ENCODE measurements at places on chromosomes 1 and 21. TPM values are rescaled to one million over a fixed set of nuclear protein-coding genes. Genes with fewer than 3 reads are reported as not detected.

The TNN gene
- not detected for total RNA-seq

DNA sequence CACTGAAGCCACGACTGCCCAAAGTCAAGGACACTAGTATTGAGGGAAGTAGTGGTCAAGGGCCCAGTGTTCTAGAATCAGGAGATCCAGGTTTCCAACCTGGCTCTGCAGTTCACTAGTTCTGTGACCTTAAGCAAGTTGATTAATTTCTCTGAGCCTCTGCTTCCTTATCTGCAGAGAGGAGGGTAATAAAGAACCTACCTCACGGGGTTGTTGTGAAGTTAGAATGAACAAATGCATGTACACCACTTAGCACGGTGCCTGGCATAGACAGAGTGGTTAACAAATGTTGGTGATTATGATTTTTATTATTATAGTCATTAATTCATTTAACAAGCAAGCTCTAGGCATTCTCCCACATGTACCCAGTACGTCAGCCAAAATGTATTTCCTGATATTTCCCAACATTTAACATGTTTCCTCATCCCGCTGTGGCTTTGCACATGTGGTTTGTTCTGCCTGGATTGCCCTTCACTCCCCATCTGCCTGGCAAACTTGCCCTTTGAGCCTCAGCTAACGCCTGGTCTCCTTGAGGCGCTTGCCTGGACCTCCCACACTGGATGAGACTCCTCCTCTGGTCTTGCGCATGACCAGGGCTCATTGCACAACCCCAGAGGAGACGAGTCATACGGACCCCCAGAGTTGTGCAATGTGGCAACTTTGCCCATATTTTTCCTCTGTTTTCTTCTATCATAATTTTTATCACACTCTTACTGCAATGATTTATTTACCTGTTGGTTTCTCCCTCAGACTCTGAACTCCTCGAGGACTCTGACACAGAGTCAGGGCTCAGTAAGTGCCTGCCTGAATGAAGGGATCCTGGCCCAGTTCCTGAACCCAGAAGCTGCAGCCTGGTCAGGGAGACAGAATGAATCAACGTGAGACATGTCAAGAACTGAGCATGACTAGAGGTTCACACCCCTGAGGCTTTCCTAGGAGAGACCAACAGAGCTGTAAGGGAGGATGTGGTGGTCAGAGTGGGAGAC lies 20.7 kb upstream of the MFSD2A start:
- no peaks in the 10 kb centered on the region for H3K4me1 ChIP-seq
- DNase-seq = no peak
- H3K27me3 ChIP-seq = no peaks in the 10 kb centered on the region
- no peak overlapping the region for H3K27ac ChIP-seq
- H3K36me3 ChIP-seq = no peaks in the 10 kb centered on the region

DNA sequence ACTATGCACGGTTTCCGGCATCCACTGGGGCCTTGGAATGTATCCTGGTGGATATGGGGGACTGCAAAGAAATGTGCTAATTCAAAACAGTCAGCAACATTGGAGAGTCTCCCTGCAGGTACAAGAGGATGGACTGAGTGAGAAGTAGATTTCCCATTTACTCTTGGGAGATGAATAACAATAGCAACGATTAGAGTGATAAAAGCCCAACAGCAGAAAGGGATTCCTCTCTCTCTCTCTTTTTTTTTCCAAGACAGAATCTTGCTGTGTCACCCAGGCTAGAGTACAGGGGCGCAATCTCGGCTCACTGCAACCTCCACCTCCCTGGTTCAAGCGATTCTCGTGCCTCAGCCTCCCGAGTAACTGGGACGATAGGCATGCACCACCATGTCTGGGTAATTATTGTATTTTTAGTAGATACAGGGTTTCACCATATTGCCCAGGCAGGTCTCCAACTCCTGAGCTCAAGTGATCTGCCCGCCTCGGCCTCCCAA lies 5.0 kb upstream of the SHCBP1L start:
- H3K4me3 ChIP-seq = no peak overlapping the region
- H3K4me1 ChIP-seq = no peaks in the 10 kb centered on the region

DNA sequence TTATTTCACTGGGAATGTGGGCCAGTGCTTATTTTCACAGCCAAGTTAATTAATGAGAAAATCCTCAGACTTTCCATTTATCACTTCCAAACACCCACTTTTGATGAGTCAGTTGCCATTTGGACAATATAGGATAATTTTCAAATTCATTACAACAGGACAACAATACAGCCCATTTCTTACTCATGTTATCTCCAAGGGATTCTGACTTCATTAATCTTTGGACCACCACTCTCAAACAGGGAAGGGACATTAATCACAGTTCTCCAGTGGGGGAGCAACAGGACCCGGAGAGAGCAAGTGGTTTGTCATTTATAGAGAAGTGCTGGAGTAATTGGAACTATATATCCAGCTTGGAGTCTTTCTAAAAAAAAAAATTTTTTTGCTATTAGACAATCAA lies 38.7 kb downstream of the JUN start:
- peaks cover 7% of the 10 kb centered on the region for H3K27me3 ChIP-seq
- no peaks in the 10 kb centered on the region for H3K36me3 ChIP-seq
- H3K27ac ChIP-seq = no peak overlapping the region
- no peaks in the 10 kb centered on the region for H3K4me1 ChIP-seq

GRCh38 chr1:213245260-213245910 lies 194.3 kb downstream of the RPS6KC1 start:
- H3K4me1 ChIP-seq = no peaks in the 10 kb centered on the region
- no peak for DNase-seq
- no peaks in the 10 kb centered on the region for H3K27me3 ChIP-seq
- H3K36me3 ChIP-seq = no peaks in the 10 kb centered on the region

The PTBP2 gene
- total RNA-seq = 31.9 TPM

DNA sequence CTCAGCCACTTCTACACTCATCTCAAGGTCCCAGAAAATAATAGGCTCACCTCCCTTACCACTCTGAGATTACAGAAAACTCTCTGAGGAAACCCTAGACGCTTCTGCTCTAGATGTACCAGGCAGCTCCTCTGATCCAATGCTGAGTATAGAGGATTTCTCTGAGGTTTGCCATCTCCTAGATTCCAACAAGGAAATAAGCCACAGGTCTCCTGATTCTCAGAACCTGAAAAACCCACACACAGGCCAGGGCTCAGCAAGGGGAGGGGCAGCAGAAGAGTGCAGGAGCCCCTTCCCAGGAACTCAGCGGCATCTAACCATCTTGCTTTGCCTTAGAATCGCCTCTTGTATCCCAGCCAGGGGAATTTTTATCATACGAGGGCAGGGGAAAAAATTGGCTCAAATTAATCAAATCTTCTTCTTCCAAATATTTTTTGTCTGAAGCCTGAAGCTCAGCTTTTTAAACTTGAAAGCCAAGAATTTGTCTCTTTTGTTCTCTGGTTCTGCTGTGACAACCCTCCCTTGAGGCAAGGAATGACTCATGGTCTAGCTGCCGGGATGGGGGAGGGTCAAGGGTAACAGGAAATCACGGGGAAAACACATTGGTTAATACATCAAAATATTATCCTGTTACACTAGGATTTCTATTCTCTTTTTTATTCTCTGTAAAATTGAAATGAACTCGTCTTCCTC lies 30.8 kb downstream of the GORAB start:
- no peaks in the 10 kb centered on the region for H3K27me3 ChIP-seq
- no peak overlapping the region for H3K4me3 ChIP-seq
- no peaks in the 10 kb centered on the region for H3K36me3 ChIP-seq
- DNase-seq = no peak
- H3K4me1 ChIP-seq = peaks cover 5% of the 10 kb centered on the region
- H3K27ac ChIP-seq = no peak overlapping the region

DNA sequence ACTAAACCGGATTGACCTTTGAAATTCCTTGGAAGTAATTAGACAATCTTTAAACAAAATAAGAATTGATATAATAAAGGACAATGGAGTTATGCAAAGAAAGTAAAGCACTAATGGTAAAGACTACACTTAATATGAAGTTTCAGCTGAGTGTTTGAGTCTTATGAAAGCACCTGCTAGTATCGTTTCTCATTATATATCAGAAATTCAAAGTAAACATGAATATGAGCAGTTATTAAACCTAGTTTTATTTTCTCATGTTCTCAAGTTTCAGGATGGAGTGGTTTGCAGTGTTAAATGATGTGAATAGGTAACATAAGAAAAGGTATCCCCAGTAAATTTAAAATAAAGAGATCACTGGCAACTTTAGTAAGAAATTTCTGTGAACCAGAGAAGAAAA lies 188.6 kb downstream of the ZP4 start:
- H3K4me3 ChIP-seq = no peak overlapping the region
- H3K27ac ChIP-seq = no peak overlapping the region
- H3K4me1 ChIP-seq = no peaks in the 10 kb centered on the region
- no peak for DNase-seq

- peaks cover 90% of the 10 kb centered on the region for H3K36me3 ChIP-seq
- no peak overlapping the region for H3K4me3 ChIP-seq
- H3K4me1 ChIP-seq = no peaks in the 10 kb centered on the region
- H3K27ac ChIP-seq = no peak overlapping the region
Measured at GRCh38 chr1:229461032-229461668, 27.3 kb upstream of the ACTA1 start.

The GBP7 gene
- total RNA-seq = 0.20 TPM

GRCh38 chr1:164605254-164606091 lies 46.5 kb downstream of the PBX1 start:
- no peak overlapping the region for H3K27ac ChIP-seq
- no peak for DNase-seq
- H3K4me3 ChIP-seq = no peak overlapping the region
- no peaks in the 10 kb centered on the region for H3K27me3 ChIP-seq
- H3K36me3 ChIP-seq = no peaks in the 10 kb centered on the region

DNA sequence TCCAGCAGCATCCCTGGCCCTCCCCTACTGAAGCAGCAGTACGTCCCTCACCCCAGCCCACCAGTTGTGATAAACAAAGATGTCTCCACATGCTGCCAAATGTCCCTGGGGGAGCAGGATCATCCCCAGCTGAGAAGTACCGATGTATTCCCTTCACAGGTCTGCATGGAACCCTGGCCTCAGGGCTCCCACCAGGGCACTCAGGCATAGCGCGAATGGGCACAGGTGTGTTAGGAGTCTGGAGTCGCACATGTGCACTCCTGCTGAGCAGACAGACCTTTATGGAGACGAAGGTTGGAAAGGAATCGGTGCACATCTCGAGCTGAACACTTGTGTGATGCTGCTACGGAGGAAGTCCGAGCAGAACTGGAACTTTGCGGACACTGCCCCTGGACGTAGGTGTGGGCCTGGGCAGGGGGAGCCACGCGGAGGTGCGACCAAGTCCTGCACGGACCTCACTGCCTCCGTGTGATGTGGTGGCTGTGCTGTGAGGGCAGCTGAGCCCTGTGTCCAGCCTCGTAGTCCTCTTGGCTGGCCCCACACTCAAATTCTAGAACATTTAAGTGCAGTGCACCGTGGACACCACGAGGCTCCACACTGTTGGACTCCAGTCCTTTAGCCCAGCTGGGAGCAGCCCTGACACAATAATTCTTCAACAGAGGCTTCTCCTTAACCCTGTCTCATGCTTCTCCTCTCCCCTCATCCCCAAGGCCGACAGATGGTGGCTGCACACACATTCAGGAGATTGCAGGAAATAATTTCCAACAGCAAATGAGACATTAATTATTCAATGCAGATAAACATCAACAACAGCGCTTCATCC lies 43.4 kb downstream of the RSPH1 start:
- H3K27ac ChIP-seq = no peak overlapping the region
- no peak for DNase-seq
- H3K27me3 ChIP-seq = no peaks in the 10 kb centered on the region
- H3K36me3 ChIP-seq = peaks cover 12% of the 10 kb centered on the region
- peaks cover 22% of the 10 kb centered on the region for H3K4me1 ChIP-seq

DNA sequence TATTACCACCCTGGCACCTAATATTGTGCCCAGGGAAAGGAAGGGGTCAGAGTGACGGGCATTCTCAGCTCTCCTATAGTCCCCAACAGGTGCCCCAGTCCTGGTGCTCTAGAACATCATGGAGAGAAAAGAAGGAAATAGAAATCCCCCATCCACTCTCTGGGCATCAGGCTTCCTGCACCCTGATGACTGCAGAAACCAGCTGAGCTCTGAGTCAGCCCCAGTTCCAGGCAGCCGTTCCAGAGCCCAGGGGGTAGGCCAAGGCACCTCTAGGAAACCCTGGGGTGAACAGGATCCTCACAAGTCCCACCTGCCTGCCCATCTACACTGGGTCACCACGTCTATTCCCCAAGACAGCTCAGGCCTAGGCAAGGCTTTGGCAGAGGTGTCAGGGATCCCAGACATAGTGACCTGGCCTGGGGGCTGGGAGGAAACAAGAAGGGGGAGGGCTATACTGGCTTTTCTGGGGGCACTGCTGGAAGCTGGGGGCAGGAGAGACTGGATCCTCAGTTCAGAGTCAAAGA lies 709 bp downstream of the NECTIN4 start:
- H3K4me3 ChIP-seq = no peak overlapping the region
- no peaks in the 10 kb centered on the region for H3K4me1 ChIP-seq
- DNase-seq = no peak
- no peak overlapping the region for H3K27ac ChIP-seq
- no peaks in the 10 kb centered on the region for H3K36me3 ChIP-seq

DNA sequence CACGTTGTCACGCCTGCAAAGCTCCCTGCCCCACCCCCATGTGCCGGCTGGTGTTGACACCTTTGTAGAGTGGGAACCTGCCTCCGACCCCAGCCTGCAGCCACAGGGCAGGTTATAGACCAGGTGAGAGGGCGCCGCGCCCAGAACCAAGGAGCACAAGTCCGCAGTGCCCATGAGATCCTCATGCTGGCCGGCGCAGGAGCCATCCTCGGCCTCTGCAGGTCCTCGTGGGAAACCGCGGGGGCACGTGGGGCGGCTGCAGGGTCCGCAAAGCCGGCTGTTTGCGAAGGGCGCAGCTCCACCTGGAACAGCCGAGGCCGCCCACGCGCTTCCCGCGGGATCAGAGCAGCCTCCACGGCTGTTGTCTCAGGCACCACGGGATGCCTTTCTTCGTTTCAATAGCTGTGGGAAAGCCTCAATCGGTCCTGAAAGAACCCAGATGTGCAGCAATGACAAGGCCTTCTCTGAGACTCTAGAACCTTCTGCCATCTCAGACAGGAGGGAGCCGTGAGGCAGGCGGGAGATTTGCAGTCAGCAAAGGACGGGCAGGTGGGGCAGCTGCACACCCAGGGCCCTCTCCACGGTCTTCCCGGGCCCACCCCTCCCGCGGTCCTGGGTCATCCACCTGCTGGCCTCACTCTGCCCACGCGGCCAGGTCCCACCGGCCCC lies 29.9 kb downstream of the POFUT2 start:
- H3K4me1 ChIP-seq = peaks cover 12% of the 10 kb centered on the region
- no peaks in the 10 kb centered on the region for H3K36me3 ChIP-seq
- no peak overlapping the region for H3K4me3 ChIP-seq
- no peaks in the 10 kb centered on the region for H3K27me3 ChIP-seq

The C1orf226 gene
- total RNA-seq = 0.10 TPM

The TRIM67 gene
- total RNA-seq = not detected

- H3K36me3 ChIP-seq = no peaks in the 10 kb centered on the region
- no peaks in the 10 kb centered on the region for H3K27me3 ChIP-seq
- no peak overlapping the region for H3K4me3 ChIP-seq
- DNase-seq = no peak
- no peak overlapping the region for H3K27ac ChIP-seq
- no peaks in the 10 kb centered on the region for H3K4me1 ChIP-seq
Measured at GRCh38 chr1:214146523-214146922, 134.4 kb upstream of the SMYD2 start.

GRCh38 chr1:59560807-59561450 lies 253.8 kb upstream of the HOOK1 start:
- DNase-seq = peak; percentile 34
- no peaks in the 10 kb centered on the region for H3K4me1 ChIP-seq
- no peak overlapping the region for H3K4me3 ChIP-seq
- no peak overlapping the region for H3K27ac ChIP-seq
- H3K27me3 ChIP-seq = no peaks in the 10 kb centered on the region

The TBX19 gene
- total RNA-seq = 3.8 TPM

The ADAMTS4 gene
- total RNA-seq = 5.3 TPM

- H3K27me3 ChIP-seq = no peaks in the 10 kb centered on the region
- no peak overlapping the region for H3K27ac ChIP-seq
- peaks cover 44% of the 10 kb centered on the region for H3K4me1 ChIP-seq
- peaks cover 5% of the 10 kb centered on the region for H3K36me3 ChIP-seq
- DNase-seq = no peak
Measured at GRCh38 chr1:84156210-84156621, 12.1 kb downstream of the PRKACB start.
